ENCODE measurements at places on chromosomes 2 and 18.

DNA sequence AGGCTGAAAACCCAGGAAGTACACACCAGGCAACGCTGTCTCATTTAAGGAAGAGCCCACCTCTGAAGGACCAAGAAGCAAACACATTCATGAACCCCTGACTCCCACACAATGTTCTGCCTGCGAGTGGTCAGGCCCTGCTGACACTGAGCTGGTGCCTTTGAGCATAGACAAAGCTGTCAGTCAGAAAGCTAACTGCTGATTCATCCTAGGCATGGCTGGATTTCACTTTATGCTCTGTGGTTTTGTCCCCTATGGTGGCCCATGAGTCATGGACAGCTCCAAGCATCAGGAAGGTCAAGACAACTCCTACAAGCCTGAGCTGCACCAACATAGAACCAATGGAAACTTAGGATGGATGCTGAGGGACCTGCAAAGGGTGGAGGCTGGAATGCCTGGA, 78.9 kb downstream of the UXS1 start:
- peak; percentile 76 for DNase-seq

GRCh38 chr2:6905668-6906067, 11.5 kb upstream of the RNF144A start:
- no peak for DNase-seq

- no peak for DNase-seq
Measured at GRCh38 chr18:74064510-74064909, 83.1 kb downstream of the FBXO15 start.

DNA sequence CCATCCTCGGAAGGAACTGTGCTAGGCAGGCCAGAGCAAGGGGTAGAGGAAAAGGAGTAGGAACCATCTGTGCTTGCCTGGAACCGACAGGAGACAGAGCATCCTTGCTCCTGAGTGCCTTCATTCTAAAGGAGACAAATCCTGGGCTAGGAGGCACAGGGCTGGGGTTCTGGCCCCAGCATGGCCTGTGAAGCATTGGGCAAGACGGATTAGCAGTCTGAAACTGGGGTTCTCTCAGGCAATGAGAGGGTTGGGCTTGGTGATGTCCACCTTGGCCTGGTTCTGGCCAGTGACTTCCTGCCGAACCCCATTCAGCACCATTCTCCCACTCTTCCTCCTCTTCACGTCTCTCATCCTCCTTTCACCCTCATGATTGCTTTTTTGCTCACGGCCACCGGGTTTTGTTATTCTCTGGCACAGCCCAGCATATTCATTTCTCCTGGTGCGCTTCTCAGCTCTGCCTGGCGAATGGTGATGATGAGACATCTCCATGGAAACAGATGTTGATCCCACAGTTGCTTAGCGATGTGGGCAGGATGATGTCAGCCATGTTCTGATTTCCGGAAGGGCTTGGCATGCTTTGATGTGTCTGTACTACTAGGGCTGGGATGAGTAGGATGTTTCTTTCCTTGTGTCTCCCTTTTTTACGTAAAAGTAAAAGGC, 127.7 kb downstream of the CAPN13 start:
- no peak for DNase-seq

GRCh38 chr2:30315391-30316063, 84.2 kb downstream of the LBH start:
- DNase-seq, result no peak

DNA sequence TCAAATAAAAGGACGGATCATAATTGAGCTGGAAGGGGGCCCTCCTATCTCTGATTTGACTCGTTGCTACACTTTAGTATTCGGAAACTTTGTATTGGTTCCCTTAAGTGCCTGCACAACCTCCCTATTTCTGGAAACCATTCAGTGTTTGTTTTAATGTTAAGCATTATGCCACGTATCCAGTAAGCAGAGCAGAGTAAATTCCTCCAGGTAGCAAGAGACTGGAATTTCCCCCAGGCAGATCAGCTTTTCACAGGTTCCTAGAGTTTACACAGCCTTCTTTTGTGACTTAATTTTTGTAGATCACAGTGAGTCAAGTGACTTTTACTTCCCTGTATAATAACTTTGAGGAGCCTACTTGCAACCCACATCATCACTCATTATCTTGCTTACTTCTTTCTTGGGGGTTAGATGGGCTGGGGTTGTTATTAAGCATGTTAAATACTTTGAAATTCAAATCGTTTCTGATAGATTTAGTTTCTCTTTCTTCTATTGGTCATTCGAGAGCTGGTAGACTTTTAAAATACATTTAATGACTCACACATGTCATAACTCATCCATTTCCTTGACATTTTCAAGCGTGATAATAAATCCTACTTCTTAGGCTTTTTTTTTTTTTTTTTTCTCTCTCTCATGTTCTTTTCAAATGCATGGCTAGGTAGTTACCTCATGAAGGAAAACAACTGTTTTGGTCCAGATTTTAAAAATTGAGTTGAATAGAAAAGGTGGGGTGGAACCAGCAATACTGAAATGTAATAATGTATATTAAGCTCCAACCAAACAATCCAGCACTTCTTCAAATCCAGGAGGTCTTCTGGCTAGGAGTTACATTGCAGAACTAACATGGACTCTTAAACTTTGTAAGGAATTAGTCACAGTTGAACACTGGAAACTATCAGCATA, 219.3 kb downstream of the NEDD4L start:
- no peak for DNase-seq

- no peak for DNase-seq
Measured at GRCh38 chr2:53629501-53629900, 138.1 kb upstream of the CHAC2 start.

Measured in H54 (cell line).